Urinary bladder (tissue), 4 donors: ENCODE measurements at places on chromosomes 3 and 15.

DNA sequence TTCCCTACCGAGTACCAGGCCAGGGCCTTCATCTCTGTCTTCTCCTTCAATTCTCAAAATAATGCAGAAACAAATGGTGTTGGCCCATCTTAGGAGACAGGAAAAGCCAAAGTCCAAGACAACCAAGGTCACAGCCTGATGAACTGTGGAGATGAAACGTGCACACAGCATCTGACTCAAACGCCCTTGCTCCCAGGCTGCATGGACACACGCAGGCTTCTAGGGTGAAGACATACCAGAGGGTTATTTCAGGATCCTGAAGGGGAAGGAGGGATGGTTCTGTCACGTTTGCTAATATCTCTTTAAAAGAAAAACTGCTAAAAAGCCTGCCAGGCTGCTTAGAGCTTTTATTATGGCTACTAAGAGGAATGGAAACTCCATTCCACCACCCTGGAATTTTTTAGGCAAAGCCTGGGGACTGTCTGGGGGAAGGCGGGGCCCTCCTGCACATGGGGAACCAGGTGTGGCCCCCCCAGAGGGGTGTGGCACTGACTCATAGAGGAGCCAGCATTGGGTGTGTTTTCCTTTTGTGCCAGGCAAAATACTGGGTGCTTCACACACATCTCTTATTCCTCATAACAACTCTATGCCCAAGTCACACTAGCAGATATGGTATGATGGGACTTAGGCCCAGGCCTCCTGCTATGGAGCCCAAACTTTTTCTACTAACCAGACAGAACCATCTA lies 62.9 kb downstream of the UMPS start:
- no peak for DNase-seq

GRCh38 chr3:61454801-61455200 lies 106.6 kb upstream of the PTPRG start:
- DNase-seq: no peak

GRCh38 chr3:120435621-120436020 lies 15.2 kb downstream of the FSTL1 start:
- DNase-seq: no peak

- no peak for DNase-seq
These were observed 19.0 kb downstream of the CGNL1 start for GRCh38 chr15:57395292-57395691.

- DNase-seq: no peak
These were observed 200.9 kb downstream of the ATP8B4 start for GRCh38 chr15:49918121-49918520.

- DNase-seq: no peak
These were observed 14.9 kb upstream of the ZXDC start for GRCh38 chr3:126490619-126491018.

GRCh38 chr15:85327820-85328219 lies 52.6 kb upstream of the AKAP13 start:
- no peak for DNase-seq

DNA sequence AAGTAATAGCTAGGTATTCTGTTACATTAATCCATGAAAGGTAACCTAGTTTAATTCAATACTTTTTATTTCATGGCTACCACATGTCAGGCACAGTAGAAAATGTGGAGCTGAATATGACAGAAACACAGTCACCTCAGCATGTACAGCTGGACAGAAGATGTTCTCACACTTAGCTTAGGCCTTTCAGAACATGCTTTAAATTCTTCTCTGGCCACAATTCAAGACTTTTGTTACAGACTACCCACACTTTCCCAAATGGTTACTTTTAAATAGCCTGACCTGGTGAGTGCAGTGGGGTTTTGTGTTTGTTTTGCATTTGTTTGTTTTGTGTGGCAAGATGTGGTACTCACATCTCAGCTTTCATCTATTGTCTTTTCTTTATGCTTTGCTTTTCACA lies 1079.5 kb downstream of the IGSF11 start:
- DNase-seq: no peak
